ENCODE measurements at places on chromosomes 12 and 14. TPM values are rescaled to one million over a fixed set of nuclear protein-coding genes. Genes with fewer than 3 reads are reported as not detected.

DTX1 gene
- 2.5 TPM for total RNA-seq

TAS2R31 gene
- total RNA-seq: 0.48 TPM

PROX2 gene
- total RNA-seq: not detected

FSCB gene
- not detected for total RNA-seq

ANKS1B gene
- 3.4 TPM for total RNA-seq

MLEC gene
- 142 TPM for total RNA-seq

MYBPC1 gene
- not detected for total RNA-seq

PXMP2 gene
- total RNA-seq: 29.9 TPM

BDKRB2 gene
- 1.3 TPM for total RNA-seq

INHBE gene
- 9.6 TPM for total RNA-seq

MTA1 gene
- 160 TPM for total RNA-seq

PIP4K2C gene
- total RNA-seq: 26.0 TPM

SERPINA5 gene
- total RNA-seq: 2.6 TPM

KIF5A gene
- total RNA-seq: 1.0 TPM

RNF212B gene
- total RNA-seq: not detected

ANAPC7 gene
- 77.3 TPM for total RNA-seq

ANO4 gene
- total RNA-seq: 1.3 TPM

C14orf180 gene
- not detected for total RNA-seq

PITPNM2 gene
- total RNA-seq: 3.7 TPM

CLEC2B gene
- total RNA-seq: 0.18 TPM

KCNJ8 gene
- 0.42 TPM for total RNA-seq

CBX5 gene
- 62.2 TPM for total RNA-seq

DNA sequence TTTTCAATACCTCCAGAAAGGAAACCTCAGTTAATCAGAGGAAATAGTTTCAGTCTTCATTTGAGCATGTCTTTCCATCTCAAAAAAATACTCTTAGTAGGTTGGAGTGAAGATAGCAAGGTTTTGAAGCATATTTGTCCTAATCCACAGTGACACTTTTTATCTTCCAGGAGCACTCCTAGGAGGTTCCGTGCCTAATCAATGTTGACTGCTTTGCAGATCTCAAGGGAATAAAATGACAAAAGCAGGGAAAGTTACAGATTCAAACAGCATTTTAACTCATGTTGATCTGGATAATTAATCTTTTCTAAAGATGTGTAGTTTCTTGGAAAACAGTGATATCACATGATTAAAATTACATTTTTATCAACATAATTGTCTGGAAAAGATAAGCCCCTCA is 213.9 kb downstream of the ANO6 start:
- no peak for DNase-seq

DNA sequence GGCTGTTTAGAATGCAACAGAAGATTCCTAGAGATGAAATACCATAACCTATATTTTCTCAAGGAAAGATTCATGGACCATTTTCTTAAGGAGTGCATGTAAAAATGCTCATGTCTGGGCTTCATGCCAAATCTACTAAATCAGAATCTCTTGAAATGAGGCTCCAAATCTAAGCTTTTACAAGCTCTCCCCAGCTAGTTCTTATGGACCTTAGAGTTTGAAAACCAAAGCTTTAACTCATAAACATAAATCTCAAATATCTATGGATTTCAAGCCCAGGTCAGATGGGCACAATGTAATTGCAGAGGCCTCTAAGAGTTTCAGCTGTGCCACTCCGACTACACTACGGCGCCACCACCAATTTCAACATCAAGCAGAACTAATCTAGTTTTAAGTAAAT is 117.3 kb upstream of the CAND1 start:
- DNase-seq: no peak

- no peak for DNase-seq
Measured at GRCh38 chr14:95679148-95679815, 6.9 kb upstream of the TCL1B start.

- no peak for DNase-seq
Measured at GRCh38 chr14:91778217-91778616, 46.3 kb upstream of the CATSPERB start.

DNA sequence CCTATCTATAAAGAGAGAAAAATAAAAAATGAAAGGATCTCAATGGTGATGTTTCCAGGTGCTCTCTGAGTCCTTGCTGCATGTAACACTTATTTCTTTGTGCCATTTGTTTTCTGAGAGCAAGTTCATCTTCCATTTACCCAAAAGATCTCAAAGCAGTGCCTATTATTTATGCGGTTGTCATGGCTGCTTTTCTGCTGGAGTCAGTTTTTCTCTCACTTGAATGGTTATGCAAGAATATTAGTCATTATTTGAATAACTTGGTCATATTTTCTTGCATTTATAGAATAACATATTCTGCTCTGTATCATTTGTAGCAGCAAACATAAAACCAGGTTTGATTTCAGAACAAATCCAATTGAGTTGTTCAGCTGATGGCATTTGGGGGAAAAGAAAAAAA is 141.8 kb upstream of the G2E3 start:
- no peak for DNase-seq

GRCh38 chr12:27958675-27959074 is 13.9 kb downstream of the PTHLH start:
- no peak for DNase-seq

GRCh38 chr14:61257469-61258057 is 23.6 kb downstream of the TMEM30B start:
- no peak for DNase-seq

DNA sequence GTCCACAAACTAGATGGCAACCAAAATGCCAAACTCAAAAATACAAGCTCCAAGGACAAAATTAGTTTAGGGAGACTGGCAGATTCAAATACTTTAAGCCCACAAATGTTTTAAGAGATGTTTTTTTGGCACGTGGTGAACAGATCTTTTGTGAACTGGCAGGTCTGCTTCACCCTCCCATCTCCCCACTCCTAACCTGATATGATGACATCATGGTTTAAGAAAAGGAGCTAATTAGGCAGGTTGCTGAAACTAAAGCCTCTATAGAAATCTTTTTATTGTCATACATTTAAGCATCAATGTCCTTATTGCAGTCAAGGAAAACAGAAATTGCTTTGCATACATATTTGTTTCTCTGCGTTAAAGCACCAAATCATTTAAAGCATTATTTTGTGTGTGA is 5.8 kb downstream of the LRIG3 start:
- no peak for DNase-seq

- no peak for DNase-seq
Measured at GRCh38 chr14:86838363-86838762, 1154.6 kb downstream of the GALC start.

- no peak for DNase-seq
Measured at GRCh38 chr14:36718216-36718615, 56.6 kb downstream of the PAX9 start.

- no peak for DNase-seq
Measured at GRCh38 chr12:74105434-74105833, 432.2 kb upstream of the ATXN7L3B start.

- DNase-seq: no peak
Measured at GRCh38 chr12:119990382-119990874, 1.4 kb downstream of the BICDL1 start.

DNA sequence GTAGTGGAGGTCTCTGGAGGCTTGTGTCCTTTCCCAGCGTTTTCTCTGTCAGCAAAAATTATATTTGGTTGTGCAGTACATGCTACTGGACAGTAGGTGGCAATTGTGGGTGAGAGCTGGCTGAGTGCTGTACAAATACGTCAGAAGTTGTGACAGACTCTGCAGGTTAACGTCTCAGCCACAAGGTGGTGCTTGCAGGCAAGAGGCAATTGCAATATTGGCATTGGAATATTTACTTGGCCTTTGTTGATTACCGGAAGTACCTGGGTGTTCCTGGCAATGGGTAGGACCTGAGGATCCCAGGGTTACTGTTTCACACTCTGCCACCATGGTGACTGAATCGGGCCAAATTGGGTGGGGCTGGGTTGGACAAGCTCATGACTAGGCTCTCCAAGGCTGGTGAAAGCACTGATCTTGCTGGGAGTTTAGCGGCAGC is 333.9 kb upstream of the LMO3 start:
- peak; percentile 16 for DNase-seq

DNA sequence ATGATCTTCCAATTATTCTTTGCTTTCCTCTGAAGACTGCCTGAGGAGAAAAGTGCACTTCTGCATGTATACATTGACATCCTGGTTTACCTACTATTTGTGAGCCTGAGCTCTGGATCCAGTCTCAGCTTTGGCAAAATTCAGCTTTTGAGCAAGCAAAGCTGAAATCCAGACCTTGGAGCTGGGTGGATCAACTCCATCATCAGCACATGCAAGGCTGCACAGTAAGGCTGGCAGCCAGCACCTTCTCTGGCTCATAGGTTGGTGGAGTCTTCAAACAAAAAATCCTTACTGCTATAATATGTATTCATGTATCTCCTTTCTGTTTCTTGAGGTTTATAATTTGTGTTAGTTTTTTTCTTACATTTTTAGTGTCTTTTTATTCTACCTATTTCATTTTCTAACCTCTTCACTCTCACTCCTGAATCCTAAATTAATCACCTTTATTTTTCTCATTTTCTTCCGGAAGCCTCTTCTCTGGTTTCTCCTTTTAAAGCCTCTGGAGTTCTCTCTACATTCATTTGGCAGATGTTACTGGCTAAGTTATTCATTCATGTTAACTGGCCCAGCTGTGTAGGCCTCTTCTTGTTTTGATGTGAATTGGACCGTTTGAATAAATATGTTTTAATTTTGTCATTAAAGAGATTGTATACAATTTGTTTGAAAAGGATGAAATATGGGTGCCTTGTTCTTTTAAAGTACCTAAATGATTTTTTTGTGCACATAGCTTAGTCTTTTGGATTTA is 224.8 kb downstream of the DACT1 start:
- DNase-seq: no peak

GRCh38 chr12:104505095-104505818 is 48.5 kb downstream of the CHST11 start:
- no peak for DNase-seq

DNA sequence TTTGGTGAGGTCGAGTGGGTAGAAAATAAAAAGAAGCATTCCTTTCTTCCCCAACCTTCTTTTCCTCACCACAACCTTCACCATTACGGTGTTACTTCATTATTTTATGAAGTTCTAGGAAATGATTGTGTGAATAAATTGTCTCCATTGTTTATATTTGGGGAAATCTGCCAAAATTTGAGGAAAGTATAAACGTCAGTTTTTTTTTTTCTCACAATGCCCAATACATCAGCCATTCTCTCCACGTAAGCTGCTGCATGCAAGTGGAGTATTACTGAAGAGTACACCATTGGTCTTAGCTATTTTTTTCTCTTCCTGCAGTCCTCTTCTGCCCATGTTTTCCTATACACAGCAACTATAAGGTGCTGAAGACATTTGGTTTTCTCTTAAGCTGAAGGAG is 9.1 kb upstream of the POLR3B start:
- no peak for DNase-seq

- no peak for DNase-seq
Measured at GRCh38 chr12:55933169-55933798, 2.3 kb downstream of the DGKA start.

DNA sequence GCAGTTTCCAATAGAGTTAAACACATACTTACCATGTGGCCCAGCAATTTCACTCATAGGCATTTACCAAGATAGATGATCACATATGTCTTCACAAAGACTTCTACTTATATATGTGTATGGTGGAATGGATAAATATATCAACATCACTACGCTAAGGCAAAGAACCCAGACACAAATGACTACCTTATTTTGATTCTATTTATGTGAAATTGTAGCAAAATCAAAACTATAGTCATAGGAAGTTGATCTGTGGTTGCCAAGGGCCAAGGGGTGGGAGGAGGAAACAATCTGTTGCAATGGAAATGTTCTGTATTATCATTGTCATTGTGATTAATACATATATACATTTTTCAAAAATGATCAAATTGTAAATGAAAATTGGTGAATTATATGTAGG is 47.7 kb upstream of the ANP32D start:
- DNase-seq: no peak

GRCh38 chr12:49233842-49234526 is 30.9 kb upstream of the TUBA1C start:
- DNase-seq: no peak

DNA sequence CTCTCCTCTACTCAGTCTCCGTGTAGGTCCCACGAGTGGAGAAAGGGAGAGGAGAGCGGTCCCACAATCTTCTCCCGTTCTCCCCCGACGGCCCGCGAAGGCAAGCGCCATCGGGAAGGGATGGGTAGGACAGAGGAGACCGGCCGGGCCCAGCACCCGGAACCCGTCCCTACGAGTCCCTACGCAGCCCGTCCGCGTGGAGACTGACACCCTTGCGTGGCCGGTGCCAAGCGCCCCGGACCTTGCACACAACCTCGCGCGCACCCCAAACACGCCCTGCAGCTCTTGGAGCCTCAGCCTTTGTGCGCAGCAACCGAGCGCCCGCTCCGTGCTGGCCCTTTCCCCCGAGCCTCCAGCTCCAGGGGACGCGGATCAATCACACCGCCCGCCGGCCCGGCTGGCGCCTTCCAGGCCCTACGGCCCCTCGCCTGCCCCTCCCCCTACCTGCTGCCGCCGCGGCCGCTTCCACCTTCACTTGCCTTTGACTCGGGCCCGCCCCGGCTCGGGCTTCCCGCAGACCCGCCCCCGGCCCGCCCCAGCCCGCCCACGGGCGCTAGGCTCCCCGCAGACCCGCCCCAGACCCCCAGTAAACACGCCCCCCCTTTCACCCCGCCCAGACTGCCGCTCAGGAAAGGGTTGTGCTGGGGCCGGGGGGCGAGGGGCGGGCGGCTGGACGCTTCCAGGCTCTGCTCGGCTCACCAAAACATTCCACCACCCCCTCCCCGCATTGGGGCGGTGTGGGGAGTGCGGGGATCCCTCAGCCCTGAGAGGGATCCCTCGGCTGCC is at the start of gene NDRG2:
Gene NDRG2 (minus strand): TSS at position 477 of the 786 bp plus-strand sequence. CDS start 1,746 bp downstream, outside the sequence.
- peak; percentile 98 for DNase-seq

GRCh38 chr12:70711831-70712230 is 74.6 kb upstream of the PTPRB start:
- DNase-seq: no peak

DNA sequence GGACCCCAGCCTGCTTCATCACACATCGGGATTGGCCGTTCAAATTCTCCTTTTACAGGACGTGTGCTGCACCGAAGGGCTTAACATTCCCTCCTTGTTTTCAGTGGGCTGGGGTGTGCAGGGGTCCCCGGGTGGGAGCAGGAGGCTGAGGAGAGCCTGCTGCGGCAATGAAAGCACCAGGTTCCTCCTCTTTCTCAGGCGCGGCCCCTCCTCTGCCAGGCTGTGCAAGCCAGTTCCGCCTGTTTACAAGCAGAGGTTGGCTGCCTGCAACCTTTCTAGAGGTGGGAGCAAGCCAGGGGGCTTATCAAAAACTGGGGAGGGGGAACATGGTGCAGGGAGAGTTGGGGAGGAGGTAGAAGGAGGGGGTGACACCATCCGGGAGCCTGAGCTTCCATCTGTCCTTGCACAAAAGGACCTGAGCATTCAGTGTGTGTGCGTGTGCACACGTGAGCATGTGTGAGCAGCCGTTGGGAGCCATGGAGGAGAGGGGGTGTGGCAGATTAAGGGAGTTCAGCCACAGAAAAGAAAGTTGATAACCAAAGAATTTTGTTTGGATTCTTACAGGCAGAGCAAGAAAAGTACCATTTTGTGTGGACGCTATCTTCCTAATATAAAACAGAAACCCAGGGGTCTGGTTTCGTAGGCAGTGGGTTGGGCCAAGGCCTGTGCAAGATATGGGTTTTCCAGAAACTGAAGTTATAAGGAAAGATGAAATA is 108.8 kb upstream of the RFLNA start:
- no peak for DNase-seq
